NCI-H1105 (cell line): ENCODE measurements at places on chromosomes 1 and 21.

- DNase-seq = no peak
Observed at GRCh38 chr1:183640193-183640592, 4.6 kb upstream of the ARPC5 start.

DNA sequence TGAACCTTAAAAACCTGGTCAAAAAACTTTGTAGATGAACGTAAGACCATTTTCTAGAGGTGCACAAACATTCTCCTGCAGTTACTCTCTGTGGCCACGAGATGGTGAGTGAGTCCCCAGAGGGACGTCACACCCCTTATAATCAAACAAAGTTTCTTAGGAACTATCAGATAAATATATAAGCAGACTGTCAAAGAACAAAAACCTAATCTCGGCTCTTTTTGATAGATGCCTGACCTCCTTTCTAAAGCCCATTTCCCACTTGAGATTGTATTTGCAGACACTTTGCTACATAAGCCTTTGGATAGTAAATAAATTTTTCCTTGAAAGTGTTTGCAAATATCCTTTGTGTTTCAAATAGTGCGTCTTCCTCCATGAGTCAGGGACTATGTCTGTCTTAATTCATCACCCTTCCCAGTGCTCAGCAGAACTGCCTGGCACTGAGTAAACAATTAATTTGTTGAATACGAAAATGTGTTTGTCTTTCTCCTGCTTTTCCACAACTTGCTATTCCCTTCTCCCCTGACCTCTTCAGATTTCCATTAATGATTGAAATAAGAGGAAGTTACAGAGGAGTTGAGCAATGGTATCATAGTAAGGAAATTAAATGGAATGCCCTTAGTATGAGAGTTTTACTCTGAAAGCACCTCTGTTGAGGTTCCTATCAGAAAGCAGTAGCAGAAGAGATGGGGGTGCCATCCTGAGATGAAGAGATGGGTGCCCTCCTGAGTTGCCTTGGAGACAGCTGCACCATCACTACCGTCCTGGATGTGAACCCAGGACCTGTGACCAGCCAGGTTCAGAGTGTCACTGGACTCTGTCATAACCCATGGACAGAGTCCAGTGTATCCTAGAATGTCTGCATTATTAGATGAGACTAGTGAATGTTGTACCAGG, 57.8 kb upstream of the RAVER2 start:
- peak; percentile 22 for DNase-seq

DNA sequence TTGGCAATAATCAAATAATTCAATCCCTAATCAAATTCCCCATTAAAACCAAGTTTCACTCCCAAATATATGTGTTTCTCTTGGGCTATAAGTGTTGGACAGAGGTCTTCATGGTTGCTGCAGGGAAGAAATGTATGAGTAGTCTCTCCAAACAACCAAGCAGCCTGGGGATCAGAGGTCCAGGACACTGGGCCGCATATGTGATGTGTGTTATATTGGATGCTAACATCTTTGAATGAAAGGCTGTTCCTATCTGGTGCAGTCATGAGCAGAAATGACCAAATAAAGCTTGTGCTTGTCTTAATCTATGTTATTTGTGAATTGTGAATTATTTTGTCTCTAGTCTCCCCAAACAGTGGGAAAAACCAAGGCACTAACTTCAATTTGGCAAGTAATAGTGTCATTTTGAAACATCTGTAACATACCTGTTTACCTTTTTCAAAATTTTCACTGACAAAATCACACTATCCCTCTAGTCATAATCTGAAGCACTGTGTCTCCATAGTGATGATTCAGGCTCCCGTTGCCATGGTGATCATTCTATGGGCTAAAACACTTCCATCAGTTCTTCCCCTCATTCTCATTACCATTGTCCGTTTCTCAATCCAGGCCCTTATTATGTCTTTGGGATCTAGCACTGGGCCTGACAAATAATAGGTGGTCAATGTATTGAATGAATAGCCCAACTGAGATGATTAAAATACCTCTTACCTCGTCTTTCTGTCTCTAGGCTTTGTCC, 12.5 kb upstream of the TADA1 start:
- DNase-seq = no peak

DNA sequence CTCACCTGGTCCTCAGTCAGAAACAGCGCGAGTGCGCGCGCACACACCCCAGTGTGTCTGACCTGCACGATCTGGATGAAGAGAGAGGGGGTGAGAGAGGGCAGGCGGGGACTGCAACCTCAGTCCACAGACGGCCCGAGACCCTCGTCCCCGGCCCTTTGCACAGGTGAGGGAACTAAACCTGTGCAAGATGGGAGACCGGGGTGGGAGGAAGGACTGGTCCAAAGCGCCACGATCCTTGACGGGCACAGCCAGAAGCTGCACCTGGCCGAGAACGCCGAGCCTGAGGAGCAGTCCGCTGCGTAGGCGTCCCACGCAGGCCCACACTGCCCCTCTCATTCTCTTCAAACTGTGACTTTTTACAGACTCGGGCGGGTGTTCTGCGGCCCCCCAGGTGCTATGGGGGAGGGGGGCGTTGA, 519 bp upstream of the IQCC start:
- DNase-seq = peak; percentile 47

DNA sequence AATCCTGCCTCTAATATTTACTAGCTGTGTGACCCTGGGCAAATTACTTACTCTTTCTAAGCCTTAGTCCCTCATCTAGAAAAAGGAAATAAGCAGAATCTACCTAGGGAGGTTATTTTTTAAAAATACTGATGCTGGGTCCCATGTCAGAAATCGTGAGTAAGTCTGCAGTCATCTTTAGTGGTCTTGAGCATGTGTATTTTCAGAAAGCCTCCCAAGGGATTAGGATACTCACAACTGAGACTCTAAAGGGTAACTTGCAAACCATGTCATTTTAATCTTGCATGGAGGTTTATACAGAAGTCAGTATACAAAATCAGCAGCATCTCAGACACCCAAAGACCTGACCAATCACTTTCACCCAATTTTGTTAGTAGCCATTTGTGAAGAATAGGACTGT, 43.2 kb downstream of the DSTYK start:
- DNase-seq = no peak

GRCh38 chr1:244340396-244340795, 111.3 kb downstream of the ADSS2 start:
- DNase-seq = no peak

DNA sequence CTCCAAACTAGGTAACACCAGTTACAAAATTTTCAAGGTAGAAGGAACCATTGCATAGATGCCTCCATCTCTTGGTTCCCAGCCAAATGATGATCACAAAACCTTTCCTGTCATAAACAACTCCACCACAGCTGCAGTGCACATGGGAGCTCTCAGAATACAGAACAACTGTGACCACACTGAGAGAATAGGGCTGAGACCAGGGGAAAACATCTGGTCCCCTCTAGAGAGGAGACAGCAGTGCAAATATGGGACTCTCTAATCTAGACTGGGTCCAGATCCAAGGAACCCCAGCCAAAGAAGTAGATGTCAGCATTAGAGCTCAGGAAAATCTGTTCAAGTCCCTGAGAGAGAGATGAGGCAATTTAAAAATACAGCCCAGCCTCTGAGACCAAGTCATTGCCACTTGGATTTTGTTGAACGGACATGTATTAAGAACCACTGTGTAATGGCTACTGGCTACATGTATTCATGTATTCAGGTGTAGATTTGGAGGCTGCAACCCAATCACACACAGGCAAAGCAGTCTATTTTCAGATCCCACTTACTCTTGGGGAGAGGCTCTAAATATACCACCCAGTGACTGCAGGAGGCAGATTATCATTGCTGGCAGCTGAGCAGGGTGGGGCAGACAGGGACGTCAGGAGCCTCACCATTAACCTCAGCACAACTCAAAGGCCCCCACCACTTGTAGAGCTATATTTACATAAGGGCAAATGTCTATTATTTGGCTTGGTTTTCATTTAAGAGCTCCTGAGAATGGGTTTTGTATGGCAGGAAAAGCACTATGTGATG, 7.6 kb upstream of the RXRG start:
- DNase-seq = no peak

GRCh38 chr21:43937051-43937832, 72.2 kb downstream of the AGPAT3 start:
- DNase-seq = no peak

DNA sequence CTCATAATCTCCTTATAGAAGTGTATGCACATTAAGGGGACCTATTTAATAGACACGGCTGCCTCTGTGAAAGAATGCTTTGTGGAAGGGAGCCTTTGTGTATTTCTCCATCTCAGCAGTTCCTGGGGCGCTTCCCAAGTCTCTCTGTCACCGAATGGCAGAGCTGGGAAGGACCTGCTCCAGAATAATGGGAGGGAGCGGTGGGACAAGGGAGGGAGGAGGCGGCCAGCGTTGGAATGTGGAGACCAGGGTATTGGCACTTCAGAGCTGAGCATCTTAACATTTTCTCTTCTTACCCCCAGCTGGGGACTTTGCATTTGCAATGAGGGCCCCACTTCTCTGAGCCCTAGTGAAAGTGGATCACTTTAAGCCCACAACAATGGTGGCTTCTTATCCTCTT, 23.9 kb downstream of the CACHD1 start:
- DNase-seq = no peak

GRCh38 chr1:168467452-168467851, 76.3 kb downstream of the XCL2 start:
- no peak for DNase-seq

- peak; percentile 65 for DNase-seq
Observed at GRCh38 chr21:33069994-33070743, at the start of gene OLIG1. Gene OLIG1, plus strand, starts transcription at chr21:33070141. Its CDS starts 106 bp downstream, at chr21:33070247.

DNA sequence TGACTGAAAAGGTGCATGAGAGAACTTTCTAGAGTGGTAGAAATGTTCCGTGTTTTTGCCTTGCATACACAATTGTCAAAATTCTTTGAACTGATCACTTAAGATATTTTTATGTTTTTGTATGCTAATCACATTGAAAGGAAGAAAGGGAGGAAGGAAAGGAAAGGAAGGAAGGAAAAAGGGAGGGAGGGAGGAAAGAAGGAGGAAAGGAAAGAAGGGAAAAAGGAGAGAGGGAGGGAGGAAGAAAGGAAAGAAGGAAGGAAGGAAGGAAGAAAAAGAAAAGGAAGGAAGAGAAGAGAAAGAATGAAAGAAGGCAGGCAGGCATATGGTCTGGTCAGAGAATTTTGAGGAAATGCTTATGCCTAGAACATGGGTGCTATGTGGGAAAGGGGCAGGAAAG, 68.4 kb upstream of the PGBD5 start:
- DNase-seq = no peak

GRCh38 chr1:70195342-70195741, 10.0 kb downstream of the LRRC40 start:
- DNase-seq = no peak

GRCh38 chr1:245684571-245684970, 529.8 kb downstream of the KIF26B start:
- no peak for DNase-seq

DNA sequence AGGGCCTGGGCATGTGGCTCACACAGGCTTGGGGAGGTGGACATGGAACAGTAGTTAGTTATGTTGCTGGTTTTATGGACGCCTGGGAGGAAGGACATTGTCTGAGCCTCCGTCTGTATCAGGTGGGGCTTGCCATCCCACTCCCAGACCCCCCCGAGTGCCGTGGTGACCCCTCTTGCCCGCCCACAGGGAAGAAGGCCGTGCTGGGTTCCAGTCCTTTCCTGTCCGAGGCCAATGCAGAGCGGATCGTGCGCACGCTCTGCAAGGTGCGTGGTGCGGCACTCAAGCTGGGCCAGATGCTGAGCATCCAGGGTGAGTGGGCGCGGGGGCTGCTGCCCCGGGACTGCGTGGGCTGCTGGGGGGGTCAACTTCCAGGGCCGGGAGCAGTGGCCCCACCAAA, 41.7 kb downstream of the COQ8A start:
- no peak for DNase-seq

DNA sequence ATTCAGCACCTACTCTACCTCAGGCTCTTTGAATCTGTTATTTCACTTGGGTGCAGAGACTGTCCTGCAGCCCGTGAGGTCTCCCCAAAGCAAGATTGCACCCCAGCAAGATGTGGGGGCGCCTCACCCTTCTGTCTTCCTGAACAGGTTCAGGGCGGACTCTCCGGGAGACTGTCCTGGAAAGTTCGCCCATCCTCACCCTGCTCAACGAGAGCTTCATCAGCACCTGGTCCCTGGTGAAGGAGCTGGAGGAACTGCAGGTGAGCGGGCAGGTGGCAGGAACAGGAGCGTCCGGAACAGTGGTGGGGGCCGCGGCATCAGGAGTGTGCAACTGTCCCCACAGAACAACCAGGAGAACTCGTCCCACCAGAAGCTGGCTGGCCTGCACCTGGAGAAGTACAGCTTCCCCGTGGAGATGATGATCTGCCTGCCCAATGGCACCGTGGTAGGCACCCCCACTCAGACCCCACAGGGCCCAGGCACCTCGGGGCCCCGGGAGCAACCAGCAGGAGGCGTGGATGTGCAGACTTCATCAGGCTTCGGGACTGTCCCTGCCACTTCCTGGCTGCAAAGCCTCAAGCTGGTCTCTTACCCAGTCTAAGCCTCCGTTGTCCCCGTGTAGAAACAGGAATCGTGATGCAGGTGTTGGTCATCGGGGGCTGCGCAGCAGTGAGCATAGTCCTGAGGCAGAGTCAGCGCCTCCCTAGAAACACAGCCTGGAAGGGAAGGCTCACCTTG, 5.9 kb upstream of the MTFR1L start:
- no peak for DNase-seq

- DNase-seq = no peak
Observed at GRCh38 chr1:8458607-8459006, 140.7 kb downstream of the SLC45A1 start.

- no peak for DNase-seq
Observed at GRCh38 chr1:237258871-237259270, 216.9 kb downstream of the RYR2 start.

GRCh38 chr1:96825231-96825630, 103.6 kb downstream of the PTBP2 start:
- DNase-seq = no peak

DNA sequence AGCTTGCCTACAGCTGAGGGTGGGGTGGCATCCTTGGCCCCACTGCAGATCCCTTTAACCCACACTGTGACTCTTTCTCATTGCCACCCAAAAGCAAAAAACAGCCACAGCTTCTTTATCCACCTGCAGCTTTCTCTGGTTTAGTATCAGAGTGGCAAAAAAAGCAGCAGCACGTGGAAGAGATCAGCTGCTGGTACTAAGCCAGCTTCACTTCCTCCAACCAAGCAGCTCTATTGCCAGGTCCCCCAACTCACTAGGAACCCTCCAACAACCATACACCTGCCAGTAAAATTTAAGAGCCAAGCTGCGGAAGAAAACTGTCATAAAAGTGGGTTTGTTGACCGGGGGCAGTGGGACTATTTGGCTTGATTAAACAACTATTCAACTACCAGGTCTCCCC, 66.4 kb downstream of the KDM1A start:
- no peak for DNase-seq

GRCh38 chr1:94961988-94962387, 35.1 kb upstream of the CNN3 start:
- no peak for DNase-seq
